ENCODE measurements at places on chromosomes 1 and 21.

DNA sequence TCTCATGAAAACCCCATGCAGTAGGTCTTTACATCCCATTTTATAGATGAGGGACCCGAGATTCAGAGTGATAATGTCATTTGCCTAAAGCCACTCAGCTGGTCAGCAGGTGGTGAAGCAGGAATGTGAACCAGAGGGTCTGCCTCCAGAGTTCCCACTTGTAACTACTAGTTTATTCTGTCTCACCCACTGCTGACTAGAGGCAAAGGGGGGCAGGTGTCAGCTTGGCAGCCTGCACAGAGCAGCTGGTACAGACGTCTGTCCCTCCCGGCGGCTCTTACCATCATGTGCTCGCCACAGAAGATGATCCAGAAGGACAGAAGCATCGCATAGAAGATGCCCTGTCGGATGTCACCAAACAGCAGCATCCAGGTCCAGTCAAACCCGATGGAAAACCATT lies 82.4 kb downstream of the WLS start:
- no peak for DNase-seq

DNA sequence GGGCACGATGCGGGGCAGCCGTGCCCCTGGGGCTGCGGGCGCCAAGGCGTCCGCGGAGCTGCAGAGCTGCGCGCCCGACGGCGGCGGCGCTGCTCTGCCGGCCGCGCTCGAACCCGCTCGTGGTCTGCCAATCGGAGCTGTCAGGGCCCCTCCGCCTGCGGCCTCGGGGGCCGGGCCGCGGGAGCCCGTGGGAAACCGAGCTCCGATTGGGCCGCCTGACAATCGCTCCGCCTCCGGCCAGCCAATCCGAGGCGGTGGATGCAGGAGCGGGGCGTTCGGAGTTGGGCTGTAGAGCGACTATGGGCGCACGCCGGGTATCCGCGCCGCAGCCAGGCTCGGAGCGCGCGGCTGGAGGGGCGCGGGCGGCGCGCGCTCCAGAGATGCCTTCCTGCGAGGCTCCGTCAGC lies 100.5 kb upstream of the SOD1 start:
- peak; percentile 89 for DNase-seq

- DNase-seq = no peak
These were observed 628.5 kb downstream of the SMYD3 start for GRCh38 chr1:245878585-245878984.

GRCh38 chr1:156140879-156141707 lies 12.3 kb upstream of the SEMA4A start:
- no peak for DNase-seq

DNA sequence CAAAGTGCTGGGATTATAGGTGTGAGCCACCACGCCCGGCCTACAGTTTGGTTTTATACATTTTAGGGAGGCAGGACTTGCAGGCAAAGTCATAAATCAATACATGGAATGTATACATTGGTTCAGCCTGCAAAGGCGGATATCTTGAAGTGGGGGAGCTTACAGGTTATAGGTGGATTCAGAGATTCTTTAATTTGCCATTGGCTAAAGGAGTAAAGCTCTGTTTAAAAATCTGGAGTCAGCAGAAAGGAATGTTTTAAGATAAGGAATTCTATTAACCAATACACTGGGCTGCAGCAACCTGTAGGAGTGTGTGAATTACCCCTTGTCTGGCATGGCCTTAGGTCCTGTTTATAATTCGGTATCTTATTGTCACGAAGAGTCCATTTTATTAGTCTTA lies 57.6 kb downstream of the OPTC start:
- DNase-seq = no peak

DNA sequence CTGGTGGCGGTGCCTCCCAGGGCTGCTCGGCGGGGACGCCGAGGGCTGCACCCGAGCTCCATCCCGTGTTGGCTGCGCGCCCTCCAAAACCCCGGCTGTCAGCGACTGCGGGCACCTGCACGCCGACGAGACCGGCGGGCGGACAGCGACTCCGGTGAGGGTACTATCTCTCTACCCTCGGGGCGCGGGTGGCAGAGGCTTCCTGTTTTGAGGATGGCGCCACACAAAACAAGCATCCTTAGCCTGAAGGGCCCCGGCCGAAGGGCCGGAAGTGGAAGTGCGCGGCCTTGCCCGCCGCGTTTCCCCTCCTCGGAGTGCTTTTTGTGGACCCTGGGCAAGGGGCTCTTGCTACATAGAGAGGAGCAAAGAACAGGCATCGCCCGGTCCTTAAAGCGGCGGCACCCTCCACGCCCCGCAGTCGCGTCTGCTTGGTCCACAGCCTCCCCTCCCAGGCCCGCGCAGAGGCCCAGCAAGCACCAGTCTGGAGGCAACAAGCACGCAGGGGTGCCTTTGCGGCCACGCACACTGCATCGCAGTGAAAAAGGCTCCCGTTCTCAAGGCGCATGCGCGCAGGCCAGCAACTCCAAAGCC lies 561 bp upstream of the COQ8A start:
- DNase-seq = peak; percentile 41

DNA sequence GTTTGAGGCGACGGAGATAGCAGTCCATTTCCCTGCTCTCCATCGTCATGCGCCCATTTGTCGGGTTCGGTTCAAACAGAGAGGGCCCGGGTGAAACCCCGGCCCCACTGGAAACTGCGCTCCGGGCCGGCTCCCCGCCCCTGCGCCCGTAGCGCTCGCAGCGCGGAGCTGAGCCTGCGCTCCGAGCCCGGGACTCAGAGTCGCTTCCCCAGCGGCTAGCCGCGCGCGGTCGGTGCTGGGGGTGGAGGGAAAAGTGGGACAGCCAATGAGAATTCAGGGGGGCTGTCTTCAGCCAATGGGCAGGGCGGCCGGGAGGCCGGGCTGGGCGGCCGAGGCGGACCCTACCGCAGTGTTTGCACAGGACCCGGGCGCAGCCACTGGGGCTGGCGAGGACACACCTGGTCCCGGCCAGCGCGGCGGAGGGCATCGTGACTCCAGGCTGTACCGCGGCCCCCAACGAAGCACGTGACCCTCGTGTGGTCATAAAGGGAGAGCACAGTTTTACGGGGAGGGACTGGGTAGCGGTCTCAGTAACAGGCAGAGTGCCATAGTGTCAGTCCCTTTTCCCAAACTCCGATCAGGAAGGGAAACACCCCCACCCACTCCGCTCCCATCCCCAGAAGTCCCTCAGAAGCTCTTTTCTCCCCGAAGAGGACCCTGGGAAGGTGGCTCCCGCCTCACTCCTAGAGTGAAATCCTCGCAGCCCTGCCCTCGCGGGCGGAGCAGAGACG lies at the start of gene INKA2:
Gene INKA2 (minus strand): TSS at position 202 of the 731 bp plus-strand sequence. CDS start 153 bp downstream, at position 49.
- peak; percentile 77 for DNase-seq

DNA sequence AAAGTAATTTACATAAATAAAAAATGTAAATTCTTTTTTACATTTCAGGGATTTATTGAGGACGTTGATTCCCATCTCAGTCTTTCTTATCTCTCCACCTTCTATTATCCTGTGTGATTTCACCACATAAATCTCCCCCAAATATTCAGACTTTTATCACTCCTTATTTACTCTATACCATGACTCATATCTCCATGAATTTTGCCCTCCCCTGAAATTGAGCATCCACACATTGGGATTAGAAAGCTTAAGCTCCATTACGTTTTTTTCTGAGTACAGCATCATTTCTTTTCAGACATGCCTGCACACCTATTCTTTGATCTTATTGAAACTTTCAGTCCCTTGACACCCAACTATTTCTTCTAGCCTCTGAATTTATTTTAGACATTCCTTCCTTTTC lies 111.2 kb downstream of the IFI44 start:
- no peak for DNase-seq

DNA sequence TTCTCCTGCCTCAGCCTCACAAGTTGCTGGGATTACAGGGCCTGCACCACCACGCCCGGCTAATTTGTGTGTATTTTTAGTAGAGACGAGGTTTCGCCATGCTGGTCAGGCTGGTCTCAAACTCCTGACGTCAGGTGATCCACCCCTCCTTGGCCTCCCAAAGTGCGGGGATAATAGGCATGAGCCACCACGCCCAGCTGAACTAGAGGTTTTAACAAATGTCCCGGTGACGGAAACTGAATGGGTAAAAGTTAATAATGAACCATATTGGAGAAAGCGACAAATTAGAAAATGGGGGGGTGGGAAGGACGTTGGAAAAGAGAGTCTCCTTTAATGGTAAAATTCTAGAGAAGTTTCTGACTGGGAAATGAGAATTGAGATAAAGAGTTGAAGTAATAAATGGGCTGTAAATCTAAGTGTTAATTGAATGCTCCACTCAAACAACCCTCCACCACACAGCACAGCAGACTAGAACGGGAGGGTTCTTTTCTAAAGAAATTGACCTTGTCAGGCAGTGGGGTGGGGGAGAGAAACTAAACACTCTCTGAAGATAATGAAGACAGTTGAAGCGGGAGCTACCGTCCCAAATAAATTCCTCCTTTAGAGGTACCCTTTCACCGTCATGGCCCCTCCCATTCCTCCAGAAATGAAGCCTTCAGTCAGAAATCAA lies 46.9 kb upstream of the PUM1 start:
- no peak for DNase-seq

- DNase-seq = no peak
These were observed 46.6 kb downstream of the KIAA0040 start for GRCh38 chr1:175145899-175146528.

- no peak for DNase-seq
These were observed 1.9 kb downstream of the WDR64 start for GRCh38 chr1:241654019-241654418.

DNA sequence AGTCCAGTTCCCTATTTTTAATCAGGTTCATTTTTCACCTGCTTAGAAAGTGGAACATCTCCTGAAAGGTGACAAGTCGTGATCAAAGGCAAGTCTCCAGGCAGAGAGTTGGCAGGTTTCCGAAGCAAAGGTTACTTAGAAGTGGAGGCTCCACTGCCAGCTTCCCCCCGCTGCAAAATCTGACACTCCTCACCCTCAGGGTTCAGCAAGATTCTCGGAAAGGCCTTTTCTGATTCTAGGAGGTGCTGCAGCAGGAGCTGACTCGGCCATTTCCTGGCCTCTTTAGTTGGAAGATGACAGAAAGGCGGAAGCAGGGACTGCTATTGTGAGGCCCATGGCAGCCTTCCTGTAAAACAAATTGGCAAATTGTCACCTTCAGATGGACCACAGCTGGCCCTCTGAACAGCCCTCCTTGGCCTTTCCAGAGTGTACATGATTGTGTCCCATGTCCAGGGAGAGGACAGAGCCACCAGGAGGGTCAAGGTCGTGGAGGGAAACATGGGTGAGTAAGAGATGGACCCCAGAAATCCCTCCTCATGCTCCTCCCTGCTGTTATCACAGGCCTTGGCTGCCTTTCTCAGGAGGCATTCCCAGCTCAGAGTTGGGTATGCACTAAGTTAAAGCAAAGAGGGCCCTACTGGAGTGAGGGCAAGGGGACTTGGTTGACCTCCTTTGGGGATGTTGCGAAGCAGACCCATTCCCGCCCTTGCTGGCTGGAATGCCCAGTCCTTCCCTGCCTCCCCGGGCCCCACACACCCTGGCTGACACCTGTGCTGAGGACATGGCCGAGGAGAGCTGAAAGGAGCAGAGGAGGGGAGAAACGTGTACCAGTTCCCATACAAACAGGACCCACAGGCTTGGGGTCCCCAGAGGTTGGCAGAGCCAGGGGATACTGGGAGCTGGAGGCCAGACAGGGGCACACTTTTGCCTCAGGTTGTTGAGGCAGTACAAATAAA lies 115.5 kb upstream of the IRF2BP2 start:
- peak; percentile 64 for DNase-seq

GRCh38 chr1:247375747-247376146 lies 40.2 kb upstream of the NLRP3 start:
- DNase-seq = no peak

DNA sequence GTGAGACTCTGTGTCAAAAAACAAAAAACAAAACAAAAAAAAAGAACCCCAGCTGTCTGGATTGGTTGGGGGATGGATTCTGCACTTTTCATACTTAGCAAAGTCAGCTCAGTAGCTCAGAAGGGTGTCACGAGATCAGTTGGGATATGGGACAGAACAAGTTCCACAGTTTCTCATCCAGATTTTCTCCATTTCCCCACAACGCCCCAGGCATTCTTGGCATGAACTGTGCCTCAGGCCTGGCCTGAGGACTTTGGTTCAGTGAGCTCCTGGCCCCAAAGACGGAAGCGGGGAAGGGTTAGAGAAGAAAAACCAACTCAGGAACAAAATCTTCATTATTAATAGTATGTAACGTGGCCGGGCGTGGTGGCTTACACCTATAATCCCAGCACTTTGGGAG lies 1.9 kb downstream of the AKR7A2 start:
- DNase-seq = no peak

GRCh38 chr1:167797015-167797414 lies 75.2 kb downstream of the MPZL1 start:
- no peak for DNase-seq

GRCh38 chr1:148315071-148315811 lies 163.2 kb upstream of the NBPF11 start:
- no peak for DNase-seq

DNA sequence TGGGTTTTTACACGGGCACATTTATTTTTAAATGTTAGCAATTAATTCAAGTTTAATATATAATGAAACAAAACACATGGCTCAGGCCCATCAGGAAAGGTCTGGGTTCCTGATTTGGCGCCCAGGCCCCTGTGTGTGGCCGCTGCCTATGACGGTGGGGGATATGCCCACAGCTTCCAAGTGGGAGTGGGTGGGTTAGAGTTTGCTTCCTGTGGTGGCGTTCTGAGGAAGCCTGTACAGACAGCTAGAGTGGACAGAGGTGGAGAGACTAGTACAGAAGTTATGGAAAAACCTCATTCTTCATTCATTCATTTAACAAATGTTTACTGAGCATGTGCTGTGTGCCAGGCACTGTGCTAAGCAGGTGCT lies 22.4 kb upstream of the EPS8L3 start:
- no peak for DNase-seq

DNA sequence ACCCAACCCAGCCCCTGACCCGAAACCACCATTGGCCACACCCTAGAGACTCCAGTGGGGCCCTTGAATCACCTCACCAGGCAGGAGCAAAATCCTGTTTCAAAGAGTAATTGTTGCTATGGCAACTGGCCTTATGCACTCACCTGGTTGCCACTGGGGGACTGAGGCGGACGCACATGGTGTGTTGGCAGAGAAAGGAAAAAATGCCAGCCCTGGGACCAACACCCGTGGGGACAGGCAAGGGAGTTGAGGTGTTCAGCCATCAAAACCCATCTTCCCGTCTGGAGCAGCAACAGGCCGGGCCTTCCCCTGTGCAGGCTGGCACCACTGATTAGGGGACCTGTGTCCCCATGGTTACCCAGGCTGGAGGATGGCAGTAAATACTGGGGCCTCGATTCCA lies 395.8 kb upstream of the VAMP3 start:
- no peak for DNase-seq

- no peak for DNase-seq
These were observed 31.7 kb downstream of the A3GALT2 start for GRCh38 chr1:33288976-33289857.

GRCh38 chr1:82392946-82393345 lies 592.2 kb downstream of the ADGRL2 start:
- no peak for DNase-seq

DNA sequence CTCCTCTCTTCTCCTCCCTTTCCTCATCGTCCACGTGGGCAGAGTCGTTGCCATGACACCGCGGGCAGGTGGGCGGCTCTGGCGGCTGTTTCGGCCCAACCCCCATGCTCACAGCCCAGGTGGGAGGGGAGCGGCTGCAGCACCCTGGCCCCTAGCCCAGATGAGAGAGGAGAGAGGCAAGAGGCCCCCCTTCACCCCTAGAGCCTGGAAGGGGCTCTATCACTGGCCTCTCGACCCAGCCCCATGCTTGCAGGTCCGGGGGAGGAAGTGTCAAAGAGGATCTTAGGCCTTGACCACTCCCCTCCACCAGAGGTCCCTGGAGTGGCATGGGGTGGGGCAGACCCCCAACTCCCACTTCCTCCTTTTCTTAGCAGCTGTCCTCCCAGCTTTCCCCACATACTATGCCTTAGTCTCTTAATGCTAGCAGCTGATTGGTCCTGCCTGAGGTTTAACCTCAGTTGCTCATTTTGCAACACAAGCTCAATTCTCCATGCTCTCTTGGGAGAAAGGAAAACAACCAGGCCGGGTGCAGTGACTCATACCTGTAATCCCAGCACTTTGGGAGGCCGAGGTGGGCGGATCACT lies 10.4 kb downstream of the DLGAP3 start:
- no peak for DNase-seq

All from stimulated activated CD8-positive, alpha-beta memory T cell treated with anti-CD3 and anti-CD28 coated beads, Interleukin-7, amount 100 ng/mL, for 48 hours (primary cell).